ENCODE measurements at places on chromosomes 11 and 22. TPM values are rescaled to one million over a fixed set of nuclear protein-coding genes. Genes with fewer than 3 reads are reported as not detected.

Gene PHOX2A
- not detected for total RNA-seq

Gene OR2D2
- total RNA-seq: under 0.01 TPM

Gene MIAT
- 0.57 TPM for total RNA-seq

Gene IL18
- 40.0 TPM for total RNA-seq

Gene ZFTA
- total RNA-seq: 7.3 TPM

Gene PACSIN3
- total RNA-seq: 86.5 TPM

Gene HTR3B
- not detected for total RNA-seq

Gene SCUBE2
- total RNA-seq: 0.07 TPM

Gene TOMT
- total RNA-seq: not detected

All from nasal cavity respiratory epithelium epithelial cell of viscerocranial mucosa (primary cell).